ENCODE measurements at places on chromosomes 12 and 14.

DNA sequence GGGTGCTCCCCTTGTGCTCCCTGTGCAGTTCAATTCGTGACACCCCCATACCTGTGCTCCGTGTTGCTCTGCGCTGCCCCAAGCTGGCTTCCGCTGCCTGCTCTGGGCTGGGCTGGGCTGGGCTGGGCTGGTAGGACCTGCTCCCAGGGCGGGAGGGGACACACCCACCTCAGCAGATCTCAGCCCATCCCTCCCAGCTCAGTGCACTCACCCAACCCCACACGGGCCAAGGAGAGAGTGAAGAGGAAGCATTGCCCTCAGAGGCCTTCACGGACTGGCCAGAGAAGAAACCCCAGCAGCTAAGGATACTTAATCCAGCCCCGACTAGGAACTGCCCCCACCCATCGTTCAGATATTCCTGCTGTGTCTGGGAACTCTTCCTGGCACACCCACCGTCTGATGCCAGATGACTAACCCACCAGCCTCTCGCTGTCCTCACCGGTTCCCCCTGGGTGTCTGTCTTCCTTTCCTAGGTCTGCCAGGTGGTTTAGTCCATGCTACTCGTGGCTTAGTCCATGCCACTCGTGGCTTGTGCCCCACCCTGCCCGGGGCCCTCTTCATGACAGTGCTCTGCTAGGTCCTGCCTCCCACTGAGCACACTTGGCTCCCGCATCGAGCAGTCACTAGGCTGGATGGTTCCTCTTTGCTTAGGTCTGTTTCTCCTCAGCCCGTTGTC is at the start of gene LPAR5:
Gene LPAR5 (minus strand): TSS at position 104 of the 676 bp plus-strand sequence. CDS start 14,711 bp downstream, outside the sequence.
- DNase-seq = no peak

GRCh38 chr14:102043251-102044025 is 43.4 kb downstream of the HSP90AA1 start:
- DNase-seq = no peak

GRCh38 chr12:108232565-108232964 is 103.5 kb downstream of the WSCD2 start:
- no peak for DNase-seq

GRCh38 chr14:95496690-95497259 is 19.7 kb downstream of the SYNE3 start:
- no peak for DNase-seq

GRCh38 chr12:128825835-128826234 is 2.1 kb upstream of the SLC15A4 start:
- no peak for DNase-seq

- DNase-seq = no peak
These were observed 23.2 kb downstream of the SLCO1C1 start for GRCh38 chr12:20718294-20718693.

GRCh38 chr12:88518863-88519403 is 61.3 kb downstream of the KITLG start:
- no peak for DNase-seq

DNA sequence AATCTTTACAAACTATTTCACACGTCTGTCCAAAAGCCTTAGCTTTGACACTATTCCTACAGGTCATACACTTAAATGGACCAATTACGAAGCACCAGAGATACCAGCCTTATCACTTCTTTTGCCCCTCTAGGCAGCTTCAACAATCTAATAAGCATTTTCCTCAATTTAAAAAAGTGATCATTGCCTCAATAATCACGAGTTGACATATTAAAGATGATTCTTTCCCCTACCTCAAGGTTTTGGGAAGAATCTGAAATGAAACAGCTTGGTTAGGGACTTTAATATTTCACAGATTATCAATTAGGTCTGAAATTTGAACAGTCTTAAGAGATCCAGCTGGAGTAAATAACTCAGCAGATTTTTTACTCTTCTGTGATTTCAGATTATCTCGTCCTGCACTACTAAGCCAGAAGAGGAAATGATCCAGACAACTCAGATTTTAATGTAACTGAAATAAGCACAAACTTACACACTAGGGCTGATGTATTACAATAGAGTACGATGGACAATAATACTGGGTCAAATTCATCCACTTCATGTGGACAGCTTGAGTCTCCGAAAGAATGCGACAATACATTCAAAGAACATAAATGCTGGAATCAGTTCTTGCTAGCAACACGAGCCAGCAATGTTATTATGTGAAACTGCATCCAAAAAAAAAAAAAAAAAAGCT is 15.9 kb downstream of the UBE2N start:
- no peak for DNase-seq

DNA sequence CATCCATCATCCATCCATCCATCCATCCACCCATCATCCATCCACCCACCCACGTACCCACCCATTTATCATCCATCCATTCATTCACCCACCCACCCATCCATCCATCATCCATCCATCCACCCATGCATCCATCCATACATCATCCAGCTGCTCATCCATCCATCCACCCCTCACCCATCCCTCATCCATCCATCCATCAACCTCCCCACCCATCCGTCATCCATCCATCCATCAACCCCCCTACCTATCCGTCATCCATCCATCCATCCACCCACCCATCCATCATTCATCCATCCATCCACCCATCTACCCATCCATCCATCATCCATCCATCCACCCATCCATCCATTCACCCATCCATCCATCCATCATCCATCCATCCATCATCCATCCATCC is 306.2 kb upstream of the SFSWAP start:
- no peak for DNase-seq

GRCh38 chr14:61470961-61471293 is 149.5 kb downstream of the PRKCH start:
- DNase-seq = no peak

- no peak for DNase-seq
These were observed 8.5 kb upstream of the KRT75 start for GRCh38 chr12:52442600-52443061.

GRCh38 chr14:103576371-103577024 is 13.7 kb downstream of the COA8 start:
- DNase-seq = no peak

DNA sequence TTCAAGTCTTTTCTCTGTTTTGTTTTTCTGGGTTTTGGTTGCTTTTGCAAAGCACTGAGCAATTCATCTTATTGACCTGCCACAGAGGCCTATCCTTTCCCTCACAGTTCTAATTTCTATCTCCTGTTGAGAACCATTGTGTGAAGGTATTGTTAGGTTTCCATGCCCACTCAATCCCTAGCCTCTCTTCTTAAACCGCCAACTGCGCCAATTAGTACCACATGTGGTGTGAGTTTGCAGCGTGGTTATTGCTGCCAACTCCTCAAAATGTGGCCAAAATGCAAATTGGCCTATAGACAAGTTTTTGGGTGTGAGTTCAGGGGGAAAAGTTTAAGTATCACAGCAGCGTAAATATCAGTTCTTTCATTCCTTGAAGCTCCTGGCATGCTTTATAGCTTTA is 232.6 kb downstream of the FLRT2 start:
- no peak for DNase-seq

DNA sequence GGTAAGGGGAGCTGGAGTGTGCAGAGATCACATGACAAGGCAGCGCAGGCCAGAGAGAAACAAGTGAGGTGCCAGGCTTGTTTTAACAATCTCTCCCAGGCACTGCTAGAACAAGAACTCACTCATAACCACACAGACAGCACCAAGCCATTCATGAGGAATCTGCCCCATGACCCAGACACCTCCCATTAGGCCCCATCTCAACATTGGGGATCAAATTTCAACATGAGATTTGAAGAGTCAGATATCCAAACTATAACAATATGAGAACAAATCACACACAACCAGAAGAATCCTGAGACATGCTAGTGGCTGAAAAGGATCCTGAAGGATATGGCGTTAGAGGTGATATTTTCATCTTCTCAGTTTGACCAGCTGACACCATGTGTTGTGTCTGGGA is 21.9 kb downstream of the OR6J1 start:
- DNase-seq = no peak

DNA sequence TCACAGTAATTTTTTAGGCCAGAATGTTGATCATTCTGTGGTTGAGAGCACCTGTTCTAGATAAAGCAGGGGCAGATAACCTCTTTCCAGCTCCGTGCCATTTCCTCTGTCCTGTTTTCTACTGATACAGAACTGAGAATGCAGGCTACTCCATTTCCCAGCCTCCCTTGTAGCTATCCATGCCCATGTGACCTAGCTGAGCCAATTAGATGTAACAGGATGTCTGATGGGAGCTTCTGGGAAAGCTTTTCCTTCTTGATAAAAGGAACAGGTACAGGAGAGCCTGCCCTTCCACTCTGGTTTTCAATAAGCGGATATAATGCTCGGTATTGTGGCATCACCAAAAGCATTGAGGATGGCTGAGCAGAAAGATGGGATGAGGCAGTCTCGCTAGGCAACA is 54.2 kb downstream of the LRRC74A start:
- no peak for DNase-seq

DNA sequence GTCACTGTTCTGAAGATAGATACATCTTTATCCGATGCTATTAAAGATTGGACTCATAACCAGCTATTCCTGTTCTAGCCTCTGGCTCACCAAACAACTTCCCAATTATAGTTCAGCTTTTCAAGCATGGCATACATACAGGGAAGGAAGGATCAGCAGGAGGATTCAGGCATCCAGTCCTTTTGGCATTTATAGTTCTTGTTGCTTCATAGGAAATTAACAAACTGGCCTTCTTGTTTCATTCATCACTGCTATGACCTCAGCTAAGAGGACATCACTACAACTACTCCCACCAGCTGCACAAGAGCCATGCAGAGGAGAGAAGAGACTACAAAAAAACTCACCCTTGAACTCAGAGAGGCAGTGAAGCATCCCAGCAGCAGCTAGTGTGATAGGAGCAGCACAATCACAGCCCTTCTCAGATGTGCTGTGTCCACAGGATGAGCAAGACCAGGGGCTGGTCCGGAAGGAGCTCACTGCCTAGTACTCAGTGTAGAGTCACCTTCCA is 100.5 kb downstream of the SPTSSA start:
- no peak for DNase-seq

DNA sequence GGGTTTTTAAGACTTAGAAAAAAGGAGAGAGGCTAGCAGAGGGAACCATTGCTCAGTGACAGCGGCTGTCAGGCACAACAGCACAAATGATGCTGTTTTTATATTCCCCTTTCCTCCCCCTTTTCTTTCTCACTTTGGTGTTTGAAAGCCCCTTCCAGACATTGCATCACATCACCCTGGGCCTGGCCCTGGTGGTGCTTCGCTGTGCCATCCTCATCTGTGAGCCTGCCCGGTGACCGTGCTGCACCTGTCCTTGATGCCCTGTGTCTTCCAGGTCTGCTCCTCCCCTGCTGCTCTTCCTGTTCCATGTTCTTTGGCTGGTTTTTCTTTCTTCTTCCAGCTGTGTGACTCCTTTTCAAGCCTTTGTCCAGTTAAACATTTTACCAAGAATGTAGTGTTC is 24.8 kb downstream of the KLC1 start:
- DNase-seq = no peak

DNA sequence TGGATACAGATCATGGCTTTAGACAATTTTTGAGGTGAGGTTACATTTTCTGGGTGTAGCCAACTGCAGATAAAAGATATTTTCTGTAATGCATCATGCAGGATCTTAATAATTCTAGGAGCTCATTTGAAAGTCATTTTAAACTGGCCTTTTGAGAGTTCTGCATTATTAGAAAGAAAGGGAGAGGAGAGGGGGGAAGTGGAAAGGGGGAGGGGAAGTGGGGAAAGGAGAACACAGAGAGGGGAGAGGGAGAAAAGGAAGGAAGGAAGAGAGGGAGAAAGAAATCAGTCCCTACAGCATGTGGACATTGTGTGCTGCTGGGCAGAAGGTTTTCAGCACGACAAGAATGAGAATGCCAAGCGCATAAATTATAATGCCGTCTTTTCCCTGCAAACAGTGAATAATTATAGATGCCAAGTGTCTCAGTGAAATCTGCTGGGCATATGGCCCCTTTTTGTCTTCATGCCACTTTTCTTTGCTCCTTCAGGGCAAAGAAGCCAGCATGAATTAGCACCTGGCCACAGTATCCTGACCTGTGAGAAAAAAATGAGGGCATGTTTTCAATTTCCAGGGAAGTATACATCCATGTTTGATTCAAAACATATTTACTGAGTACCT is 22.7 kb upstream of the PPP2R5C start:
- no peak for DNase-seq

GRCh38 chr12:1117970-1118563 is 127.0 kb downstream of the ERC1 start:
- peak; percentile 70 for DNase-seq

DNA sequence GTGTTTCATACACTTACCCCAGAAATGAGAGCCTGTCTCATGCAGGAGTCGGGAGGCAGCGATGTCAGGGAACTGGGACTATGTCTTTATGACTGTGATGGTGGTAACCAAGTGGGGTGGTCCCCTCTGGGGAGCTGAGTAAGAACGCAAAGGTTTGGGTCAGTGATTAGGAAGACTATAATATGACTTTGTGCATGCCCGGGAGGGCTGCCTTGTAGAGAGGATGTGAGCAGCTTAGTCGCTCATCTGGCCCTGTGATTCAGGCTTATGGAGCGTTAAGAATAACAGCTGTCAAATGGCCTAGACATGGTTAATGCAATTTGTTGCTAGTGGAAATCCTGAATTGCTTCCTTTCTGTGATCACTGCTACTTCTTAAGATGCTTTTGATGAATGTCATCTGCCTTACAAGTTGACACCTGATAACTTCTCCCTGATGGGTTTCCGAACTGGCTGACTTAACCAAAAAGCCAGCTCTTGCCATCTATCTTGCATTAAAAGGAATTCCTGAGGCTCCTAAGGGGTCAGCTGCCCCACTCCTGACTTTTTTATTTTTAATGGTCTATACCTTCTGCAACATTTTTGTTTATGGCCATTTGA is 35.4 kb upstream of the AACS start:
- DNase-seq = no peak

- no peak for DNase-seq
These were observed 64.7 kb upstream of the ESRRB start for GRCh38 chr14:76311079-76311758.

DNA sequence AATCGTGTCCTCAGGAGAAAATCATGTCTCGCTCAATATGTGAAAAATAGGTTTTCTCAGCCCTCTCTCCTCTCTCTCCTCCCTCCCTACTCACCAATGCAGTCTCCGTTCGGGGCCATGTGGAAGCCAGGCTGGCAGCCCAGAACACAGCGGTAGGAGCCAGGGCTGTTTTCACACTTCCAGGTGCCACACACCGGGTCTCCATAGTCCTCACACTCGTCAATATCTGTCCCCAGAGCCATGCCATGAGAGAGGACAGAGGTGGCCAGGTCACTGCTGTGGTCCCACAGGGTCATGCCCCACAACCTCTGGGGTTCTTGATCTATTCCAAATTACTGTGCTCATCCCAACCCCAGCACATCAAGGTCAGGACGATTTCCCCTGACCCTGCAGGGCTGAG is 13.5 kb downstream of the ISCA2 start:
- DNase-seq = no peak

DNA sequence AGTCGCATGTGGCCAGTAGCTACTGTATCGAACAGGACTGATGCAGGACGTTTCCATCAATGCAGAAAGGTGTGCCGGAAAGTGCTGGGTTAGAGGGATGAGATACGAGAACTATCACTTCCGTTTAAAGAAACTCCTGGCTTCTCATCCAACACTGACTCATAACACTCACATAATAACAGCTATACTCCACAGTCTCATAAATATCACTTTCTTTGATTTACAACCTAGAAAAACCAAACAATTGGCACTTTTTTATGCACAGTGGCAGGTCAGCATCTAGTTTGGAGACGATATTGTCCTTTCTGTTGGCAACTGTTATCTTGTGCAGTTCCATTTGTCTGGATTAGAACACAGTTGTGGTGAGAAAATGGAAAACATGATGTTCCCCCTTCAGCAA is 43.4 kb downstream of the SLC25A21 start:
- no peak for DNase-seq

GRCh38 chr14:76022991-76023390 is 37.4 kb downstream of the IFT43 start:
- no peak for DNase-seq
